Lower lobe of right lung (tissue), 2 donors: ENCODE measurements at places on chromosomes 7 and 10. TPM values are rescaled to one million over a fixed set of nuclear protein-coding genes. Genes with fewer than 3 reads are reported as not detected.

The MAPK8 gene
- total RNA-seq: 47.9 TPM

The NEBL gene
- 96.4 TPM for total RNA-seq

DNA sequence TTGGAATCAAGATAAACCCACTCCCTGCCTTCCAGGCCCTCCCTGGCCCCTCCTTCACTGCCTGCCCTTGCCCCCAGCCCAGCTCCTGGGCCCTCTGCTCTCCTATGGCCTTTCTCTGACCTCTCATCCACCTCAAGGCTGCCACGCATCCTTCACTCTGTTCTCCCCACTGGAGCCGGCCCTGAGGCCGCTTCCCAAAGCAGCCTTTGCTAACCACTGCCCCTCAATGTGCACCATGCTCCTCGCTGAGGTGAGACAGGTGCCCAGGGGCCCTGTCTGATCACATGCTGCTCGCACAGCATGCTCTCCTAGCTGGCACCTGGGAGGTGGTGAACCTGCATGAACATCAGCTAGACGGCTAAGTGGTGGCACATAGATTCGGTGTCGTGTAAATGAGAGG is 138.5 kb upstream of the RET start:
- DNase-seq: no peak

- no peak for DNase-seq
These were observed 135.1 kb upstream of the TRIM24 start for GRCh38 chr7:138324941-138325340.

- DNase-seq: no peak
These were observed 916 bp upstream of the EEPD1 start for GRCh38 chr7:36151921-36152755.

DNA sequence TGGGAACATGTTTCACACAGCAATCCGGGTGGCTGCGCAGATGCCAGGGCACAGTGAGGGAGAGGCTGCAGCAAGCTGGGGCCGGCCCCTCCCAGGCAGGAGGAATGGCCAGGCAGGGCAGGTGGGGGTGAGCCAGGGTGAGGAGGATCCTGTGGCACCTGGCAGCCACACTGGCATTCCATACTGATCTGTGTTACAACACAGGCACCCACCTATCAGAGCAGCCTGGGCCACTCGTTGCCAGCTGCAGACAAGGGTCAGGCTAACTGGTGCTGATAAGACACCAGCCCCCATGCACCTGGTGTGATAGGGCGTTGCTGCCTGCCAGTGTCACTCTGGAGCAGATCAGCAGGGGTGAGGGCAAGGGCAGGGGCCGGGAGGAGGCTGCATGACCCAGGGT is 16.6 kb upstream of the RET start:
- no peak for DNase-seq

DNA sequence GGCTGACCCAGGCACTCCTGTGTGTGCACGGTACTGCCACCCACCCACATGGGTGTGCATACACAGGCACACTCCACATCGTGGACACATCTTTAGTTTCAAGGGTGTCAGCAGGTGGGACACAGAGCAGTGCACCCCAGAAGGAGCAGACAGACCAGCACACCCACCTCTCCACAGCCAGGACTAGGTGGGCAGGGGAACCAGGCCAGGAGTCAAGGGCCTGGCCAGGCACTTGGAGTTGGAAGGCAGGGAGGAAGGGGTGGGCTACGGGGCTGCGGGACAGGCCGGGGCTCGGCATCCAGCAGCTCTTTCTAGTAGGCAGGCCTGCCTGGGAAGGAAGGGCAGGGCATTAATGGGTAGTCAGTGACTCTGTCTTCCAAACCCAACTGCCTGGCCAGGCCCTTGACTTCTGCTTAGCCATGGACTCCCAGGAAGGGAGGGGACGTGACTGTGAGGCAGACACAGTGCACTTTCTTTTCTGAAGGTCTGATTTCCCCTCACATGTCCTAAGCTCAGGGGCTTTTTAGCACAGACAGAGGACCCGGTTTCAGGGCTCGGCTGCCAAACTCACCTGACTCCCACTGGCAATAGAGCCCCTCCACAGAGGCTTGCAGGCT is 14.6 kb downstream of the RASGEF1A start:
- no peak for DNase-seq

DNA sequence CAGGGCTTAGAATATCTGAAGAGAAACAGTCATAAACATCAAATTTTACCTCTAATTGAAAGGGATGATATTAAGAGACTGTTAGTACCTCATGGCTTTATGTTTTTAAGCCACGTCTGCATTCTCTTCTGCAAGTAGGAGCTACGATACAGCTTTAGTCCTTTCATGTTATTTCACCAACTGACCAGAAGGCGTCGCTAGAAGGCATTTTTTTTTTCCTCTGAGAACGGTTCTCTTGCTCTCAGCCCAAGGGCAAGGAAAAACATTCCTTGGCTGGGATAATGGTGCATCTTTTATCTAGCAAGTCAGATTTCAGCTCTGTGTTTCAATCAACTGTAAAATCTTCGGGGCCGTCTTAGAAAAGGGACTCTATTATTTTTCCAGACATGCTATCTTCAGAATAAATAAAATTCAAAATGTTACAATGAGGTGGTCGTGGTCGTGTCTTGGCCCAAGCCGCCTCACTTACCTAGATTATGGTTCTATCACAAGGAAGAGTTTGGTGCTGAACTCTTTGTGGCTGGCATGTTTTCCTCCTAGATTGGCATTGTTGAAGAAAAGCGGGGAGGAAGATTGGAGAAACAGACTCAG is 41.6 kb upstream of the LYZL2 start:
- DNase-seq: no peak

DNA sequence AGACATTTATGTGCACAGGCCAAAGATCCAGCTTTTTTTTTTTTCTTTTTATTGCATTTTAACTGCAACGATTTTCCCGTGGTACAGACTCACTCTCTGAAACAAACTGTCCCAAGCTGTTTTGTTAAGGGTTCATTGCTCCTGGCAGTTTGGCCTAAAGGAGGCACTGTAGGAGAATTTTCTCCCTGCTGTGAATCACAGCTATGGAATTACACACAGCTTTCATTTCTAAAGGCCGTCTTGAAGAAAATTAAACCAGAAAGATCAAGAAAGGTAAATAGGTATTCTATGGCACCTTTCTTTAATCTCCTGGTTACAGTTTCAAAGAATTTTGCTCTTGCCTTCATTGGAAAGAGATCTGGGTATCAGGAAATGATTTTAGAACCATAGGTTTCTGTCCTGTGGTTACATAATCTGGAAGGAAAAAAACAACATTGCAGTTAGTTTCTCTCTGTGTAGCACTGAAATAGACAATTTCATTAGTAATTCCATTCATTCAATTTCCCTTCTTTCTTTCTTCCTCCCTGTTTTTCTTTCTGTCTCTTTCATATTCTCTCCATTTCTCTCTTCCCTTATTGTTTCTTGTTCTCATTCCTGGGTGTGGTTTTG is 51.2 kb downstream of the PDK4 start:
- DNase-seq: no peak

DNA sequence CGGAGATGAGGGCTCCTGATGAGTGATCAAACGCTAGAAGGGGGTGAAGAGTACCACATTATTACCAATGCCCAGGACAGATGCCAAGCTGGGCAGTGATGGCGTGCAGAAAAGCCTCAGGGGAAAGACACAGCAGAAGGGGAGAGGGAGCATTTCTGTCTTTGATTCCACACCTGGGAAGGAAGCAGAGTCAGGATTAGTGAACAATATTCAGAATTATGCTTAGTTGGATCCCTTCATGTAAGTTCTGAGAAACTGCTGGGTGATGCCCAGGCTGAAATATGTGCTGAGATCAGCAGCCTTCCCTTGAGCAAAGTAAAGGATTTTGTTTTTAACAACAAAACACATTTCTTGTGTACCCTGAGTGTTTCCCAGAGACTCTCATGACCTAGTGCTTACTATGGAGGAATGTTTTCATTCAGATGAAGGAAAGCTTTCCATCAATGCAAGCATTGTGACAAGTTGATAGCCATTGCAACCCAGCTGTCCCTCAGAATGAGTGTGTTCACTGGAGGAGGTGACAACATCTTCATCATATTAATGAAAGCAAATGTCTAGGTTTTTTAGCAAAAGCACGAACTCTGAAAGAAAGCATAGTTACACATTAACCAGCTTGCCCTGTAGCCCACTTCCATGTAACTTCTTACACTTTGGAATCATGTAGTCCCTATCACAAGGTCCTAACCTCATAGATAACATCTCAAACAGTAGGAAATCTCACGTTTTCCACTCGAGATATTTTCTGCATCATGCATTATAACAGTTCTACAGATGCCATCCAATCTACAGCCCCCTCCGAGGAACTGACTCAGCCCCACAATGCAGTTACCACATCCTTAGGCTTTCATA is 23.8 kb upstream of the AKR1C1 start:
- no peak for DNase-seq
